ENCODE measurements at places on chromosomes 11 and 22.

- peak; percentile 12 for DNase-seq
Observed at GRCh38 chr11:71977743-71978418, 20.8 kb upstream of the IL18BP start.

DNA sequence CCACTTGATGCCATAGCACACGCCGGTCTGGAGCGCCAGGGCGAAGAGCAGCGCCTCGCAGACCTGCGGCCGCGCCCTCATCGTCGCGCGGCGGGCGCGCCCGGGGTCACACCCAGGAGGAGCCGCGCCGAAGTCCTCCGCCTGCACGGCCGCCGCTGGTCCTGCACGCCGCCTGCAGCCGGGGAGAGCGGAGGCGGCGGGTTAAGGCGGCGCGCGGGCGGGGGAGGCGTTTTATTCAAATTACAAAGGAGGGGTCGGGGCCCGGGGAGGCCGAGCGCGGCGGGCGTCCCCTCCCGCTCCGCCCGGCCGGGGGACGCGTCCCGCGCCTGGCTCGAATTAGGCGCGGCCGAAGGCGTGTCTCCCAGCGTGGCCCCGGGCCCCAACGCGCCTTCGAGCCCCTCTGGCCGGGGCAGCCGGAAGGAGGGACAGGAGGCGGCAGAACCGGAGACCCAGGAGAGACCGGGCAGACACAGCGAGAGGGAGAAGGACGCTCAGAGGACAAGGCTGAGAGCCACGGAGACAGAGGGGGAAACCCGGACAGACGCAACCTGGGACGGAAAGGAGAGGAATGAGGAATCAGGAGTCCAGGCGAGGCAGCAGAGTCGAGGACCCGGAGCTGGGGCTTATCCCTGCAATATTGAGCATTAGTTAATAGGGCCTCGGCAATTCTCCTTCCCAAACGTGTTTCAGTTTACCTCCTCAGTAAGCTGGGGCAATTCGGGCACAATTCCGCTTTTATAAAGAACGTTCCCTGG, at the start of gene WNT11:
Gene WNT11, minus strand, starts transcription at position 176 of the 755 bp plus-strand sequence. Its CDS starts 95 bp downstream, at position 81.
- no peak for DNase-seq

DNA sequence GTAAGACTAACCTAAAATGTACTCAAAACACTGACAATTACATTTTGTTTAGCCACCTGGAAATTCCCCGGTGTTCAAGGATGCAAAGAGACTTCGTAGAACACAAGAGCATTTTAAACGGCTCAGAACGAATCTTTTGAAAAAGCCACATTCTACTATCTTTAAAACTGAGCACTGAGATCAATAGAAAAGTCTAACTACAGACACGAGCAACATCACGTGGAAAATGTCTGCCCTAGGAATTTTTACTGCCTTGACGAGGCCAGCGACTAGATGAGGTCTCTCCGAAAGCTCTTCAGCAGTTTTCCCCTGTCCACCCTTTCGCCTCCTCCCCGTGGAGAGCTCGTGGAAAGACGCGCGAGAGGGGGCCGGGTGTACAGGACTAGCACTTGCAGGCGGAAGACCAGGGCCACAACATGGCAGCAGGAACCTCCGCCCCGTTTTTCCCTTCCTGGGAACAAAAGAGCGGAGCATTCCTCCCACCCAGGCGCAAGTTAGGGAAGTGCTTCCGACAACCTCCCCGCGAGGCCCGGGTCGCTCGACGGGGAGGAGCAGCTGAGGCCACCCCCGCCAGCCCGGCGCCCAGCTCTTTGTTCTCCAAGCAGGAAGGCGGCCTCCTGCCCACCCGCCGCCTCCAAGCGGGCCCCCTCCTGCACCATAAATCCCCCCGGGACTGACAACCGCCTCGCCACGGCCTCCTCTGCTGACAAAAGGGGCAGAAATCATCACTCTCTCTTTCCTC, 1.1 kb downstream of the EIF4G2 start:
- DNase-seq = peak; percentile 40

DNA sequence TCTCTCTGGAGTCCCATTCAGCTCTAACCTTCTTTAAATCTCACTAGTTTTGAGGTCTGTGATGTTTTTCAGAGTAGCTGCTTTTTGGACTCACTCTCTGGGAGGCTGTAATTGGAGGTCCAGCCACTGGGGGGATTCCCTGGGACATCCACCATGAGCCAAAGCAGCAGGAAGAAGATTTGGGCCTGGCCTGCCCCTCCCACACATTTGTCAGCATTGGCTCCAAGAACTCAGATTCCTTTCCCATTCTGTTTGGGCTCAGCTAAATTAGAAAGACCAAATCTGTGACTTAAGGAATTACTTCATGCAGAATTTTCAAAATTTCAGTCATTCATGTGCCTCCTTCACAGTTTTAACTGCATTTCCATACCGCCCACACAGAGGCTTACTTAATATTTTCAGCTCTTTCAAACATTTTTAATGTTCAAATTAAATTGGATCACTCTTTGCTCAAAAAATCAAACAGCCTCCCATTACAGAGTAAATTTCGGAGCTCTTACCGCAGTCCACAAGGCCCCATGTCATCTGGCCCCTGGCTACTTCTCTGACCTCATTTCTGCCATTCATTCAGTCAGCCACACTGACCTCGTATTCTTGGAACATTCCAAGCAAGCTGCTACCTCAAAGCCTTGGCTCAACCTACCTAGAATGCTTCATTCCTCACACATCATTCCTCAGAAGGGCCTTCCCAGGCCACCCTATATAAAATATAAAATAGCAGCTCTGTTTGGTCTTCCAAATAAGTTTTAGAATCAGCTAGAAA, 54.5 kb upstream of the RRAS2 start:
- no peak for DNase-seq

- no peak for DNase-seq
Observed at GRCh38 chr11:124160986-124161385, 22.2 kb upstream of the OR10D3 start.

- no peak for DNase-seq
Observed at GRCh38 chr22:49083607-49084006, 744.1 kb downstream of the BRD1 start.

- DNase-seq = no peak
Observed at GRCh38 chr11:72668629-72669347, 5.4 kb downstream of the PDE2A start.

GRCh38 chr11:1178906-1179305, 21.2 kb downstream of the MUC5AC start:
- no peak for DNase-seq

- DNase-seq = no peak
Observed at GRCh38 chr11:3995307-3995706, 99.3 kb upstream of the RRM1 start.

DNA sequence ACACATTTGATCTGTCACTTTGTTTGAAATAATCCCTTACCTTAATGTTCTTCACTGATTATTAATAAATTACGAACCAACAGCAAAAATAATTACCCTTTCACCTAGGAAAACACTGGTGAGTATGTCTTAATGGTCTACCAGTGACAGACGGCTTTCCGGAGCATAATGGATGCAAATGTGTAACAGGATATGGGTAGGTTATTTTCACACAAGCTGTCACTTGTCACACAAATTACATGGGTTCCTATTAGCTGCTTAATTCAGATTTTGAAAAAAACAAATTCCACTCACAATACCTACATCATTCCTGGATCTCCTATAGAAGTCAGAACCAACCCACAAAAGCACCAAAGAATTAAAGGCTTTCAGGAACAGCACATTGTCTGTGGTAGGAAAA, 127.9 kb downstream of the WT1 start:
- no peak for DNase-seq

GRCh38 chr11:83464160-83464944, 178.2 kb upstream of the CCDC90B start:
- DNase-seq = no peak

GRCh38 chr11:36376009-36376887, 80.2 kb downstream of the PRR5L start:
- no peak for DNase-seq

GRCh38 chr22:31917227-31917921, 27.0 kb upstream of the YWHAH start:
- no peak for DNase-seq

- DNase-seq = no peak
Observed at GRCh38 chr11:7060868-7061267, 27.9 kb upstream of the RBMXL2 start.

DNA sequence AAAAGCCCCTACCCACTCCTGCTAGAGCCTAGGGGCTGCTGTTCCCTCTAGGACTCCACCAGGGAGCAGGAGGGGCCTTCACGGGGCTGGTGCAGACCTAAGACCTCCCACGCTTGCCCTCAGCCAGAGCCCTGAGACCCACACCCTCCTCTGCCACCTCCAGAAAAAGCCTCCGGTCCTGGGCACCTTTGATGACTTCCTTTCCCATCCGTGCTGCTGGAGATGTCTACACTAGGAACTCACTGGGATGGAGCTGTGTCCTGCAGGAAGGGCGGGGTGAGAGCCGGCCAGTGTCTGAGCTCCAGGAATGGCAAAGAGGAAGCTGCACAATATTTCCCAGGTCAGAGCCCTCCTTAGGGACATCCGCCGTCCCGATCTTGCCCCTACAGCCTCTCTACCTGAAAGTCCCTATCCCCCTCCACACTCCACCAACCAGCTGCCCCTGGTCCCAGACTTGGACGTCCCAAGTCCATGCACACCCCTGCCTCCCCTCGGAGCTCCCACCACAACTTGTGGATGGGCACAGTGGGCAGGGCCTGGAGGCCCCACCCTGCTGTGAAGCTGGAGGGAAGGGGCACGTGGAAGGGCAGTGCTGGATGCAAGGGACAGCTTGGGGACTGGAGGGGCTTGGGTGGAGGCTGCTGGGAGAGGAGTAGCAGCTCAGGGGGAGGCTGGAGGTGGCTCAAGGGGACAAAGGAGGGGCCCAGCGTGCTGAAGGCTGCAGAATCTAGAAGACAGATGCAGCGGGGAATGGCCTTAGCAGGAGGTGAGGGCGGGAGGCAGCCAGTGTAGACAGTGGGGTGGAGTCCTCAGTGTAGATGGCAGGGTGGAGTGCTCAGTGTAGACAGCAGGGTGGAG, 13.5 kb upstream of the LRP5 start:
- no peak for DNase-seq

- DNase-seq = no peak
Observed at GRCh38 chr11:118275176-118275575, 11.1 kb upstream of the MPZL2 start.

- no peak for DNase-seq
Observed at GRCh38 chr11:87092159-87092558, 54.4 kb downstream of the TMEM135 start.

DNA sequence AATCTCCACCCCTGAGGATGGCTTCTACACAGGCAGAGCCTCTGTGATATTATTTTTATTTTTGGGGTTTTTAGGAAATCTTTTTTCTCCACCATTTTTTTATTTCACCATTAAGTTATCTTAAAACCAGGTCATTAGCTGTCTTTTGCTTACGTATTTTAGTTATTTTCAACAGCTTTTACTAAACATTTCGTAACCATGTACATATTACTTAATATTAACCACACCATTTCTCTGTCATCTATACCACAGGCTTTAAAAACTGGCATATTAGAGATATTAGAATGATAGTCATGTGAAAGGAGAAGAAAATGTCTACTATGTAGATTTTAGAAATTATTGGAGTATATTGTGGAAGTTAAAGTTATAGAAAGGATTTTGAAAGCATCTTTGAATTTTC, 37.4 kb downstream of the YAP1 start:
- no peak for DNase-seq

DNA sequence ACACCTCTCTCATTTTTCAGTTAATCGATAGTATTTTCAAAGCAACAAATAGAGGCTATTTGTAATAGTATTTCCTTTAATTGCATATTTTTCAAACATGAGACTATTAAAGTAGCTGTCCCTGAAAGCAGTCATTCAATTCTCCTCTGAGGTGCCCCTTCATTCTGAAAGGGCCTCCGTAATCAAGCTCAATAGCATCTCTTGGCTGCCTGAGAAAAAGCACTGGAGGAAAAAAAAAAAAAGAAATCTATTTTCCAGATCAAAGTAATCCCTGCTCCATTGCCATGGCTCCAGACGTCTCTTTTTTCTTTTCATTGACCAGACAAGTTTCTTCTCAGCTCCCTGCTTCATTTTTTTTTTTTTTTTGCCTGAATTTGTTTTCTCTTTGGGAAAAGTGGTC, 154.5 kb upstream of the BLID start:
- no peak for DNase-seq

GRCh38 chr11:119891055-119891768, 162.2 kb upstream of the NECTIN1 start:
- no peak for DNase-seq

DNA sequence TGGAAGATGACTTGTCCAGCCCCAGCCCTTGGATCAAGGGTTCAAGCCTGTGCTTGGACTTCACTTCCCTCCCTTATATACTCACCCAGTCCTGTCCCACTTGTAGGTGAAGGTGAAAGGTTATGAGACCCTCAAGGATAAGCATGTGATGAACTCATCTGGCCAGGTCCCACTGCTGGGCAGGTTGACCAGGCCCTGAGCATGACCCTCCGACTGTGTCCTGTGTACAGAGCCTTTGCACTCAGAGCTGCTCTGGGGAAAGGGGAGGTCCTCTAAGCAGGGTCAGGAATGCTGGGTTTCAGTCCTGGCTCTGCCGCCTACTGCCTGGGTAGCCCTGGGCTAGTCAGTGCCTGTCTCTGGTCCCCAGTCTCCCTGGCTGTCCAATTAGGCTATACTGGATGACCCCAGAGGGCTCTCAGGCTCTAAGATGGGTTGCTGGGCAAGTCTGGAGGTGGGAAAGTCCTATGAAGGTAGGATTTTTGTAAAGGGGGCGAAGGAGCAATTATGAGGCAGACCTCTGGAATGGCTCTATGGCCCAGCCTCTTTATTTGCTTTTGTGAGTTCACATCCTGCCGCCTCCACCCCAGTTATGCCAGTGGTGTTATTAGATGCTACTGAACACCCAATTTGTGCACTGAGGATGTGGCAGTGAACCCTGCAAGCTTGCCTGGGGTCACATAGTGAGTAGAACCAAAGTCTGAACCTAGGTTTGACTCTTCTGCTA, 14.1 kb downstream of the DGAT2 start:
- no peak for DNase-seq

GRCh38 chr11:69387409-69387885, 93.5 kb downstream of the MYEOV start:
- no peak for DNase-seq

DNA sequence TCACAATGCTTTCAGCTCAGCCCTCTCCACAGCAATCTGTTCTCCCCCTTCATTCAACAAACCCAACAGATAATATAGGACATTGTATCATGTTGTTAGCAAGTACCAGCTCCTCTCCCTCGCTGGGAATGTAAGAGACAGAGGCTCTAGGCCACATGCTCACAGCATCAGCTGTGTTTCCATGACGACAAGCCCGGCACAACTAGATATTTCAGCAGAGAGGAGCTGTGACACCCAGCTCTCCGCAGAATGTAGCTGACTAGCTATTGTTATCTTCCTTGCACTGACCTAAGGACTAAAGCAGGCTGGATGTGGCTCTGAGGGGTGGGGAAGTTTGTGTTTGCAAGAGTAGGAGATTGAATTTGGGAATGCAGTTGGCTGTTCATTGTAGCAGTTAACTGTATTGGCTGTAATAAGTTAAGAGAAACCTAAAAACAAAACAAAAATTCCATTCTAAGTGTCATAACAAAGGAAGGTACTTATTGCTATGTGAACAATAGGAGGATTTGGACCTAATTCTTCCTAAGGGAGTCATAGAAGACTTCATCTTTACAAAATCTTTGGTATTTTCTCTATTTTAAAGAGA, 28.0 kb upstream of the RRAS2 start:
- no peak for DNase-seq

GRCh38 chr22:44926491-44927415, 83.1 kb downstream of the PHF21B start:
- DNase-seq = no peak
